ENCODE measurements at places on chromosomes 12 and 14.

DNA sequence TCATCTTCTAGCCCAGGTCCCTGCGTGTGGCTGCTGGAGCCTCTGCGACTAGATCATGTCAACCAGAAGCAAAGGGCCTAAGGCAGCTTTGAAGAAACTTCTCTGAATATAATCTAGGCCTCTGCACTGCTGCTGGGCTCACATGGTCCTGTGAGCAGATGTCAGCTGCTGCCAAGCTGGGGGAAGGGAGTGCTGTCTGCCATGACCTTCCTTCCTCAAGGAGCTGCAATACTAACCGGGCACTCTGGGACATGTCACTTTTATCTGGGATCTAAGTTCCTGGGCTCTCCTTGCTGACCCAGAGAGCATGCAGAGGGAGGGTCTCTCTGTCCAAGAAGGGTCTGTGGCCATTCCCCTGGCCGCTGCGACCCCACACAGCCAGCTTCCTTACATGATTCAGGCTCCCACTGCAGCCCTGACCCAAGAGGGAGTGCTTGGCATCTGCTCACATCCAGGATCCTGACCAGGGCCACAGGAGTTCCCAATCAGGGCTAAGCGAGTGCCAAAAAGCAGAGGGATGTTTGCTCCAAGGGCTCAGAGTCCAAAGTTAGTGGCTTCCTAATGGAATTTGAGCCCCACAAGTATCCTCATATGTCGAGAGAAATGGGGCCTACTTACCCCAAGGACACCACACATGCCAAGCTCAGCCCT lies 74.0 kb downstream of the PLEKHG3 start:
- DNase-seq = no peak

- no peak for DNase-seq
These were observed 1756.2 kb upstream of the SEL1L start for GRCh38 chr14:83289896-83290295.

DNA sequence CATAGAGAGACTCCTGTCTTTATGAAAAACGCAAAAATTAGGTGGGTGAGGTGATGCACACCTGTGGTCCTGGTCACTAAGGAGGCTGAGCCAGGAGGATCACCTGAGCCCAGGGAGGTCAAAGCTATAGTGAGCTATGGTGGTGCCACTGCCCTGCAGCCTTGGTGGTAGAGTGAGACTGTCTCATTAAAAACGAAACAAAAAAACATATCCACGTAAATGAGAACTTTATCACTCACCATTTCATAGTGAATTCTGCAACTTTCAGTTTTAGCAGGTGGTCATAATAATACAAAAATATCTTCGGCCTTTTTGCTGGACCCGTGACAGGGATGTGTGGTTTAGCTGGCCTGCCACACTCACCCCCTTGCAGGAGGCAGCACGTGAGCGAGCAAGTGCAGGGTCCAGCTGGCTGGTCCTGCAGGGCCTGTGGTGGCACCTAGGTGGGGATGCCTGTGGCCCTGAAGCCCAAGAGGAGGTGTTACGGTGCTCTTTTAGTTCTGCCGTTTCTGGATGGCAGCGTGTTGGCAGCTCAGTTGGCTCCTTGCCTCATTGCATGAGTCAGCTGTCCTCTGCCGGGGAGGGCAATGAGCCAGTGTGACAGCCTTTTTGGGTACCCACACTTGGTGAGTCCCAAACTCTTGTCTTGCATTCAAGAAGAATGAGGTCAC lies 1330.7 kb upstream of the TMEM132C start:
- no peak for DNase-seq

DNA sequence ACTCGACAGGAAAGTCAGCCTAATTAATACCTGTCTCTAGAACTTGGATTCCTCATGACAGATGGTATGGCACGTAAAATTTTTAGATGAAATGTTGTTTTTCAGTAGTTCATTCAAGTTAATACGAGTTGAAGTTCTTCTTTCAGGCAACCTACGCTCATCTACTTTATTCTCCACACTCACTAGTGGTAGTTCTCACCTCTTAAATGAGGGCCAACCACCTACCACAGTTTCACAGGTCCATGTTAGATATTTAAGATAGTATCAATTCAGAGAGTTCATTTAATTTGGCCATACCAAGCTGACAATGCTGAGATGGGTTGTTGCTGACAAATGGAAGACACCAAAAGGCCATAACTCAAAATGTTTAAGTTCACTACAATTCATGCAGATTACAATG lies 50.6 kb downstream of the NIN start:
- no peak for DNase-seq

- DNase-seq = no peak
These were observed 59.6 kb downstream of the GNS start for GRCh38 chr12:64699504-64700115.

DNA sequence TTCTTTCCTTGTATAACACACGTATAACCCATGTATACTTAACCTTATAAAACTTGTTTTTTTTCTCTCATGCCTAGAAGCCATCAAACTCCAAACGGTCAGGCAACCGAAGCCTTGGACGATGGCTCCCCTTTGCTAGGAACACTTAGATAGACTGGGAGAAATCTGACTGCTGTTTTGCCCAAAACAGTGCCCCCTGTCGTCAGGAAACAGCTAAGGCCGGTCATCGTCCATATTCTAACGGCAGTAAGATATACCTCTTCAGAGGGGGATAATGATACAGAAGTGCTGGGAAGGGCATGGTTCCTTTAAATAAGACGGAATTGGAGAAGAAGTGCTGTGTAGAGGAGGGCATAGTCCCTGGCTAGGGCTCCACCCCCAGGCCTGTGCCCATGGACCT lies 130.5 kb downstream of the SLC41A2 start:
- no peak for DNase-seq

GRCh38 chr12:1529228-1529861 lies 65.0 kb downstream of the FBXL14 start:
- DNase-seq = no peak

DNA sequence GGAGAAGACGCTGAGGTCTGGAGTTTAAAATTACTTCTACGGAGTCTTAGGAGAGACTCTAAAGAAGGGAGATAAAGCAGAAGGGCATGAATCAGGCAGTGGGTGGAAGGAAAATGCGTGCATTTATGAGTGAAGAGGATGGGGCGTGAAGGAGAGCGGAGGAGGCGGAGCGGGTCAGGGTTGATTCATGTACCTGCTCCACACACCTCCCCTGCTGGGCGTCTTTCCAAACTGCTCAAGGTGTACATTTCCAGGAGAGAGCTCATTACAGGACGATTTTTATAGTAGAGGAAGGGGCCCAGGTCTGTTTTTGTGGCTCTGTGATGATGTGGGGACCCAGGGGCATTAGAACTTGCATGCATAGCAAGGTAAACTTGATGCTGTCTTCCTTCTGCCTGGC lies 65.0 kb upstream of the ASPG start:
- peak; percentile 56 for DNase-seq

DNA sequence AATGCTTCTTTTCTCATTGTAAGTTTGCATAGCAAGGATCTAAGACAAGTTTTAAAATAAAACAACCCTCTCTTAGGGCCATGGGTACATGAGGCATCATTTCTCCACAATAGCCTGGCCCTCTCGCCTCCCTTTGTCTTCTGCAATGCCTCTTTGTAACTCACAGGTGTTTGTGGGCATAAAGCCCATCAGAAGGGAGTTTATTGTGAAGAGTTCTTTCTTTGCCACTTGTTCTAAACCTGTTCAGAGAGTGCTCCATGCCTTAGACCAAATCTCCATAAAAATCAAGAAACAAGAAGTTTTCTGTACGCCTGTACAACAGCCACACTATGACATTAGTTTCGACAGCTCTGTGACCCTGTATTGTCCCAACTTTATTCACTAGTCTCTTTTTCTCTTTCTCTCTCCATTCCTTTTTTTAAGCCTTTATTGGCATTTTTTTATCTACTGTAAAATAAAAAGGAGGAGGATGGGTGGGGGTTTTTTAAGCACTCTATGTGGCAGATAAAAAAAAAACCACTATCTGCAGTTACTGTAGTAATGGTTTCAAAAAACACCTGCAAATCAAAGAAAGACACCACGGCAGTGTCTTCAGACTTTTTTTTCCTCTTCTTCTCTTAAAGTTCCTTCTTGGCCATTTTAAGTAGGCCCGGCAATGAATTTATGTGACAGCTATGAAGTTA lies 1.6 kb downstream of the C12orf42 start:
- DNase-seq = no peak

GRCh38 chr12:16499611-16500010 lies 106.4 kb downstream of the LMO3 start:
- no peak for DNase-seq

GRCh38 chr12:131253376-131254026 lies 299.8 kb downstream of the ADGRD1 start:
- DNase-seq = no peak

DNA sequence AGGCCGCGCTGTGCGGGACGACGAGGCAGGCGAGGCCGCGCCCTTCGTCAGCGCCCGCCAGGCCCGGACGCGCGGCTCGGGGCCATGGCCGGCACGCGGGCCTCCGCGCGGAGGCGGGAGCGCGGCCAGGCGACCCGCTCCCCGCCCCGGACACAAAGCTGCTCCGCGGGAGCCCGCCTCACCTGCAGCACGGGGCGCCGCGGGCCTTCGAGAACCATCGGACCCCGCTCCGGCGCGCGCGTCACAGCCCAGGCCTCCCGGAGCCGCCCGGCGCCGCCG lies 342 bp downstream of the DICER1 start:
- DNase-seq = no peak

DNA sequence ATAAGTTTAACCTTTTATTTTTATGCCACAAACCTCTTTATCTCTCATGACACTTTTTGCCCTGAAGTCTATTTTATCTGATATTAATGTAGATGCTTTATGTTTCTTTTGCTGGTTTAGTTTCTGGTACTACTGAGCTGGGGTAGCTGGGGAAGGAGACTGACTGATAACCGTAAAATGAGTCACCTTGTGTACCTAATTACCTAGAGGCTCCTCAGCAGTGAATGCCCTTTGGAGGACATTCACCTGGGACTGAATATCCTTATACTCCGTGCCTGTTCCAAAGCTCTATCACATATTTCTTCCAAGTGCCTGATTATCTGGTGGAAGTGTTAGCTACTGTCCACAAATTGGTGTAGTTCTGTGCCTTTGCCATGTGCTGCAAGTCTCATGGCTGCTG lies 13.9 kb downstream of the ATL1 start:
- DNase-seq = no peak

- DNase-seq = no peak
These were observed 74.2 kb downstream of the ZFC3H1 start for GRCh38 chr12:71589478-71589881.

DNA sequence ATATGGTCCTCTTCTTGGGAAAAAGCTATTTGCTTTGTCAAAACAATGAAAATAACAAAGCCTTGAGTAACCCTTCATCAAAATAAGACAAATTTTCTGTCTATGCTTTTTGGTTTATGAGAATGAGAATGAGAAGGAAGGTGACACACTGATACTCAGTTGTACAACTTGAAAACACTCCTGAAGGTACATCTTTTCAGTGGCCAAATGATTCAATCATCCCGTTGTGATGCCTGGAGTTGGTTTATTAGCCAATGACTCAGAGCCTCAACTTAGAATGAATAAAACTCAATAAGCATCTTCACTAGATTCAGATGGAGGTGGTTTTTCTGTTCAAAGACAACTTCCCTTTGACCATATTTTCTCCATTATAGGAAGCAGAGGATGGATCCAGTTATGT lies 7.8 kb upstream of the CALM1 start:
- no peak for DNase-seq

GRCh38 chr12:108853981-108854446 lies 3.4 kb downstream of the SSH1 start:
- DNase-seq = peak; percentile 85

DNA sequence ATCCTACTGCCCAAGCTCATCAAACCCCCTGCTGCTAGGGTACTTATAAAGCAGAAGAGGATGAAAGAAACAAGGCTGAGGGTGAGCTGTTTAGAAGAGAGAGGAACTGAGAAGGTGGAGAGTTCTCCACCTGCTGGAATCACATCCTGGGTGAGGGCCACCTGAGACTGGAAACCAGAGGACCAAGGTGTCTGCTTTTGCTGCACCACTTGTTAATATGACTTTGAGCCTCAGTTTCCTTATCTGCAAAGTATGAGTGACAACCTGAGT lies 203.2 kb upstream of the SSTR1 start:
- DNase-seq = no peak

DNA sequence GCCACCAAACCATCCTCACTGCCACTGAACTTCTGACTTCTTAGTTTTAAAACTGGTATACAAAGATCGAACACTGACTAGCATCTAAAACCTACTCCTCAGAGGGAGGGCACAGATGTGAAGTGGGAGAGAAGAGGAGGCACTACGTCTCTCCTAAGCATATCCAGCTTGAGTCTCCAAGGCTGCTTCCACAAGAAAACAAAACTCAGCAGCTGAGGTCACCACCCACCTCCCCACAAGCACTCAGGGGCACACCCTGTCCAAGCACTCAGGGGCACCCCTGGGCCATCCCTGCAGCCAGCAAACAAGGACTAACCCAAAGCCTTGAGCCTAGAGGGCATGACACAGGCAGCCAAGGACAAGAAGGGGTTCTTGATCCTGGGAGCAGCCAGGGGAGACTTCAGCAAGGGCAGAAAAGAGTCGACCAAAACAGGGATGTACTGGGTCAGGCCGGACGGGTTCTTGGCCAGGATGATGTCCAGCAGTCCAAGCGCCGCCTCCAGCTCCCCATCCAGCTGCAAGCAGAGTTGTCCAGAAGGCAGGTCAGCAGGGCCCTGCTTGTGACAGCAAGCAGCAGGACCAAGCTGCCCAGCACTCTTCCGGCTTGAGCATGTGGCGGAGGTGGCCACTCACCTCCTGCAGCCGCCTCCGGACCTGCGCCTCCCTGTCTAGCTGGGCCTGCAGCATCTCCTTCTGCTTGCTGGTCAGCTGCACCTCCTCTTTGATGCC lies 34.8 kb downstream of the GCN1 start:
- DNase-seq = no peak

DNA sequence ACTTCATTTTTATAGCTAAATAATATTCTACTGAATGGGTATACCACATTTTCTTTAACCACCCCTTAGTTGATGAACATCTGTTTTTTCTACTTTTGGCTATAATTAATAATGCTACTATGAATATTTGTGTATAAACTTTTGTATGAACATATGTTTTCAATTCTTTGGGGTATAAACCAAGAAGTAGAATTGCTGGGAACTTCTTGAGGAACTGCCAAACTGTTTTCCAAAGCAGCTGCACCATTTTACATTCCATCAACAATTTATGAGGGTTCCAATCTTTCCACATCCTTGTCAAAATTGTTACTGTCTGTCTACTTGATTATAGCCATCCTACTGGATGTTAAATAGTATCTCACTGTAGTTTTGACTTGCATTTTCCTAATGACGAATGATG lies 221.8 kb downstream of the PRKD1 start:
- no peak for DNase-seq

- no peak for DNase-seq
These were observed 629 bp downstream of the LETMD1 start for GRCh38 chr12:51048661-51049251.

Measured in coronary artery (tissue), 2 donors.